ENCODE measurements at places on chromosomes 5 and 9.

- DNase-seq = no peak
These were observed 35.2 kb downstream of the PCA3 start for GRCh38 chr9:76799473-76799872.

- no peak for DNase-seq
These were observed 23.2 kb upstream of the NEURL1B start for GRCh38 chr5:172617817-172618216.

DNA sequence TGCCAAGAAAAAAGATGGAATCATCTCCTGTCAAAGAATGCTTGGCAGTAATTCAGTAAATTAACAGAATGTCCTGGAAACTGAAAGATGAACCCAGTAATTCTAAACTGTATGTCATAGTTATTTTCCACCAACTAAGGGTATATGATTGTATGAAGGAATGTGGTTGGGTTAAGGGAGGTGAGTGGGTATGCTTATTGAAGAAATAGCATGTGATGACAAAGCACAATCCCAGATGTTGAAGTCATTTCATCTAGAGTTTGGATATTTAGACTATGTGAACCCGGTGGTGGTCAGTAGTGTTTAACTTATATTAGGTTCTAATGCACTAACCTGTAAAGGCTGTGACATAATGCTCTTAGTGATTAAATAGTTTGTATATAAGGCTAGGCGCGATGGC lies 87.3 kb downstream of the CDKN2A start:
- no peak for DNase-seq

DNA sequence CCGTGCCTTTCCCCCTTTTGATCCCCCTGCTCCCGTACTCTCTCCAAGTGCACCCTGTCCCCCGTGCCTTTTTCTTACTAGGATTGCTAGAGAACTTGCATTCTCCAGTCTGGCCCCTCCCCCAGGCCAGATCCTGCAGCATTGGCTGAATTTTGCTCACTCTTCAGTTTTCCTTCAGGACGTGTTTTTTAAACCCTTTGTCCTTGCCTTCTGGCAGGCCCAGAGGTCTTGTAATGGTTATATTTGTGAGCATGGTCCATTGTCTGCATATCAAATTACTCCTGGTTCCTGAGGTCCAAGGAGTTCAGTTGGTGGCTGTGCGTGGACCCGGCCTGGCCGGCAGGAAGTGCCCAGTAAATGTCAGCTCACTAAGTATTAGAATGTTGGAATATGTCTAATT lies 606 bp downstream of the TBC1D13 start:
- peak; percentile 31 for DNase-seq

DNA sequence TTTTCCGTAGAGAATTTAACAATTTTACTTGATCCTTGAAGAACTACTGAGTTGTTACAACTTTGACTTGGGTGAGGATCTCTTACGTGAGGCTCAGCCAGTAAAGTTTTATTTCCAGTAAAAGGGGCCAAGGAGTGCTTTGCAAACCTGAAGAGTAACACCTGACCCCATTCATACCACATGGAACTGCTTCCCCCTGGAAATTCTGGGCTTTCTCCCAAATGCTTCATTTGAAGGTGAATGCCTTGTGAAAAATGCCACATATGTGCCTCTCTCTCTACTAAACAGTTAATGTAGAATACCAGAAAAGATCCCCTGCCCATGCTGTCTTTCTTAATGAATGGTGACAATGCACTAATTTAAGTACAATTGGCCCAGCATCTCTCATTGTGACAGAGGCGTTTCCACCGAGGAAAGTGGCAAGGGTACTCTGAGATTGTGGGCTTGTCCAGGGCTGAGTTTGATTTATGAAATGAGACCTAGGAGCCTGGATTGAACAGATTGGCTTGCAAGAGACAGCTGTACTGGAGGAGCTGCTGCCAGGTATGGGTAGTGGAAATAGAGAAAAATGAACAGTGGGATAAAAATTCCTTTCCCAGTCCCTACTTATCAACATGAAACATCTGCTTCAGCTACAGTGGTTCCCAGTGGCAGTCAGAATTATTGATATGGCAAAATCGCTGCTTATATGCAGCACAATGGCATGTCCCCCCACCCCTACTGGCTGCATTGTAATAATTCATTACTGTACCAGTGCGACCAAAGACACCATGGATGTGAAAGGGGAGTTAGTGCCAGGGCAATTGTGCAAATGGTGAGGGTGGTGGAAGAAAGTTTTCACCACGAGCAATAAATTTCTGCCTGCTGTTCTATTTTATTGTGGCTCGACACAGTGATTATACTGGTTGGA lies 843.7 kb upstream of the WWC1 start:
- no peak for DNase-seq

DNA sequence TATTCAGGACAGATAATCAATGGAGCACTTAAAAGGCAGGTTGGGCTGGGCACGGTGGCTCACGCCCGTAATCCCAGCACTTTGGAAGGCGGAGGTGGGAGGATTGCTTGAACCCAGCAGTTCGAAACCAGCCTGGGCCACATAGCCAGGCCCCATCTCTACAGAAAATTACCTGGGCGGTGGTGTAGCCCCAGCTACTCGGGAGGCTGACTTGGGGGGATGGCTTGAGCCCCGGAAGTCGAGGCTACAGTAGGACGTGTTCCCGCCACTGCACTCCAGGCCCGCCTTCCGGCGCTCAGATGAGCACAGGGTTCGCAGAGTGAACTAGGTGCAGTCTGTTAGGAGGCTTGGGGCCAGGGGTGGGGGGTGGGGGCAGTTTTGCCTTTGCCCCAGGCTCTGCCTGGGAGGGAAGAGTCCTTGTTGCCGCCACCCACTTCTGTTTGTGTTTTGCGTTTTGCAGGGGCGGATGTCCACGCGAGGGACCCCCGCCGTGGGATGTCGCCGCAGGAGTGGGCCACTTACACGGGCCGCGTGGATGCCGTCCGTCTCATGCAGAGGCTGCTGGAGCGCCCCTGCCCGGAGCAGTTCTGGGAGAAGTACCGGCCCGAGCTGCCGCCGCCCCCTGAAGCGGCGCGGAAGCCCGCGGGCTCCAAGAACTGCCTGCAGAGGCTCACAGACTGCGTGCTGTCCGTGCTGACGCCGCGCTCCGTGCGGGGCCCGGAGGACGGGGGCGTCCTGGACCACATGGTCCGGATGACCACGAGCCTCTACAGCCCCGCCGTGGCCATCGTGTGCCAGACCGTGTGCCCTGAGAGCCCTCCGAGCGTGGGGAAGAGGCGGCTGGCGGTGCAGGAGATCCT lies 85.2 kb downstream of the ANKRD33B start:
- DNase-seq = no peak

DNA sequence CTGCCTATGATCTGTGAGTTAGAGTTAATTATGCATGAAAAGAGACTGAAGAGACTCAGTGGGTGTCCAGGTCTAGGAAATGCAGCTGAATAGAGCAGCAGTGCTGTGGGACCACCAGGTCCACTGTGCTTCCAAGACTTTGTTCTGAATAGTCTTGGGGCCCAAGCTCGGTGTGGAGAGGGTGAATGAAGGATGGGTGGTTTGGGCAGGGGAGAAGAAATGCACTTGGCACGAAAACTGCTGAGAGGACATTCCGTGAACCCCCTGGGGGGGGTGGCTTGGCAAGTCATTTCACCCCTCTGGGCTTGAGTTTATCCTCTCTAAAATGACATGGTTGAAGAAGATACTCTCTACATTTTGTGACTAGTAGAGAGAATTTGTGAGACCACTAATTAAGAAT lies 36.0 kb upstream of the GOLPH3 start:
- no peak for DNase-seq

GRCh38 chr5:10308844-10309243 lies 1.1 kb upstream of the CMBL start:
- no peak for DNase-seq

DNA sequence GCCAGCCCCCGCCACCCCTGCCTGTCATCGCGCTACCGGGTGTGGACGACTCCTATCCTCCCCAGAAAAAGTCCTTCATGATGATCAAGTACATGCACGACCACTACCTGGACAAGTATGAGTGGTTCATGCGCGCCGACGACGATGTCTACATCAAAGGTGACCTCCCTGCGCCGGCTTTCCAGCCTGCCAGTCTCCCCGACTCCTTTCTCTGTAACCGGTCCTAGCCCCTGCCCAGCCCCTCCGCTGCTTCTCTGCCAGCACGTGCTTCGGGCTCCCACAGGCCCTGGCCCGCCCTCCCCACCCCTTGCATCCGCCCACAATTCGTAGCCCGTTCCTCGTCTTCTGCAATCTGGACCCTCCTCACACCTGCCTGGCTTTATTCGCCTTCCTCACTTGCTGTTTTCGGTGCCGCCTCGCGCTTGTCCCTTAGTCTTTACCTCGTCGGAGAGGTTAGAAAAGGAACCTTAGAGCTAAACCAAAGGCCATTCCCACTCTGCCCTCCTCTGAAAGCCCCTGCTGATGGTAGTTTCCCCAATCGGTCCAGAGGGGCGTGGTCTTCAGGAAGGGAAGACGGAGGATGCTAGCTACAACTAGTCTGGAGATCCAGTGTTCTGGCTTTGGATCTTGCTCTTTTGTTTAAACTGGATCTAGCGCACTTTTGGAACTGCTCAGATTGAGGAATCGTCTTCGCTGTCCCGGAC lies 1.4 kb downstream of the CHSY3 start:
- no peak for DNase-seq

DNA sequence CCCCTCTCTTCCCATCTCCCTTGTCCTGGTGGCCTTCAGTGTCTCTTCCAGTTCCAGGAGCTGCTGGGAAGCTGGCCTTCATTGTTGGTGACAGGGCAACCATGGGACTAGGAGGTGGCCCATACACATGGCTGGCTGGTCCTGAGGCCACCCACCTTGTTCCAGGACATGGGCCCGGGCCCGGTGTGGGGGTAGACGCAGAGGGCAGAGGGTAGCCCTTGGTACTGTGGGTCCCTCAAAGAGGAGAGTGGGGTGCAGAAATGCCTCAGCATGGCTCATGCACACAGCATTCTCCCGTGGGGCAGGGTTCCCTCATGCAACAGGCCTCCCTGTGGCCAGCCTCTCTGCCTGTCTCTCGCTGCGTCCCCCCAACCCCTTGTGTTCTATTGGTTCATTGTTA lies 20.8 kb downstream of the SLC6A7 start:
- DNase-seq = no peak

DNA sequence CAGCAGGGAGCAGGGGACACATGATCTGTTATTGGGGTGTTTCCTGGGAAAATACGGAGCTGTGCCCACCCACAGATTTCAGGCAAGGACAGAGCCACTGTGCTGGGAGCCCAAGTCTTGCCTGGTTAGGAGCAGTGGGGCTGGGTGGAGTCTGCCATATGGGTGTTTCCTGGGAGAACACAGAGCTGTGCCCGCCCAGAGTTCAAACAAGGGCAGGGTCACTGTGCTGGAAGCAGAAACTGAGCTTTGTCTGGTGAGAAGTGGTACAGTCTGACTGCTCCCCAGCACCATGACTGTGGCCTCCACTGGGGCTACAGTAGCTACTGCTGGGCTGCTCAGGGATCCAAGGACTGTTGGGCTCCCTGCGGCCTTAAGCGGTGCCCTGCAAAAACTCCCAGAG lies 135.5 kb downstream of the MCTP1 start:
- no peak for DNase-seq

GRCh38 chr5:154654486-154655371 lies 100.4 kb upstream of the LARP1 start:
- DNase-seq = no peak

DNA sequence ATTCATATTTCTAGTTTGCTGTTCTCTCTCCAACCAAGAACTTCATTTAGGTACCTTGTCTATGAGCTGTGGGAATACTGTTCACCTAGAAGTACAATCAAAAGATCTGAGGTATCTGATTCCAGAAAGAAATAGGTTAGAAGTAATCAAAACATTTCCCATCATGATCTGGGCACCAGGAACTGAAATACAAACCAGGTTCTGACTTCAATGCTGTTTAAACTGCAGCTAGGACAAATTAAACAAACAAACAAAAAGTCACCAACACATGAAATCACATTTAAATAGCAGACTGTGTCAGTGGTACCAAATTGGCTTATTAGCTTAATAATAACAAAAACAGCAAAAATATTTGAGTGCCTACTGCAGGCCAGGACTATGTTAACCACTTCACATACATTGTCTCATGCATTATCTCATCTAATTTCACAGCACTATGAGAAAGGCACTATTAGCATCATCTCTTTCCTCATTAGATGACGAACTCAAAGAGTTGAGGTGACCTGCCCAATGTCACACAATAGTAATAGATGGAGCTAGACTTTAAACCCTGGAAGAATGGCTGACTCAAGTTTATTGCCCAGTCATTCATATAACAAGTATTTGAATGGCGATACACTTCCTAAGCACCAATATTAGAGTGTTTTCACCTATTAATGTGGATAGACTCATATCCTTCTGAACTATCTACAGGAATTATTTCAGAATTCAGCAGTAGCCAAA lies 14.5 kb downstream of the PLPP1 start:
- DNase-seq = no peak

GRCh38 chr9:102456562-102456961 lies 538.6 kb upstream of the CYLC2 start:
- no peak for DNase-seq

DNA sequence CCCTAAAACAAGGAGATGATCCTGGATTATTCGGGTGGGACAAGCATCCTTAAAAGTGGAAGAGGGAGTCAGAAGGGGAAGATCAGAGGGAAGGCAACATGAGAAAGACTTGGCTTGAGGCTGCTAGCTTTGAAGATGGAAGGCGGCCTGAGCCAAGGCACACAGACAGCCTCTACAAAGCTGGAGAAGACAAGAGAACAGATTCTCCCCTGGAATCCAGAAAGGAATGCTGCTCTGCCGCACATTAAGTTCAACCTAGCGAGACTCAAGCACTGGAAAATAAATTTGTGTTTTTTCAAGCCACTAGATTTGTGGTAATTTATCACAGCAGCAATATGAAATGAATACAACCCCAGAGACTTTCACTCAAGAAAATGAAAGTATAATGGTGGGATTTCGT lies 17.9 kb downstream of the SLC36A3 start:
- DNase-seq = no peak

DNA sequence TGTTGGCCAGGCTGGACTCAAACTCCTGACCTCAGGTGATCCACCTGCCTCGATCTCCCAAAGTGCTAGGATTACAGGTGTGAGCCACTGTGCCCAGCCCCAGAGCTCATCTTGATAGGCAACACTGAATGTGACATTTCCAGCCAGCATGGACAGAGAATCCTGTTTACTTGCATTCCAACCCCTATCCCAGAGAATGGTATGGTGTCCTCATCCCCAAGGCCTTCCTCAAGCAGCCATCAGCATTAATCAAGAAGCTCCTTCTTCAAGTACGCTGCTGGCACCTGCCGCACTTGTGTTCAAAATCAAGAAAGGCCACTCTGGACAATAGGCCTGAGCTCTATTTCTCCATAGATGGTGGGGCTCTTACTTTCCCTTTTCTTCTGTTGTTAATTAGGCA lies 40.2 kb downstream of the STARD4 start:
- DNase-seq = no peak

DNA sequence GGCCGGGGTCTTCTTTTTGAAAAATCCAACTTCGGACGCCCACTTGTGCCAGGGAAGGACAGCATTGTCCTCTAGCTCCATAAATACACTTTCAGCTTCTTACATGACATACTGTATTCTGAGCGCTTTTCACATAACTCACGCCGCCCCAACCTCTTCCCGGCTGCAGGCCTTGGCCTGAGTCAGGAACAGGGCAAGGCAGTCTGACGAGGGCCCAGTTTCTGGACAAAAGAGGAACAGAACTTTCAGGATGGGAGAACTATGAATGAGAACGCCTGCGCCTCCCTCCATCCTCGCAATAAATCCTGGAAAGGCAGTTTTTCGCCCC lies 650 bp downstream of the DCTN4 start:
- DNase-seq = no peak

Measured in stimulated activated CD4-positive, alpha-beta T cell treated with anti-CD3 and anti-CD28 coated beads, Interleukin-2, amount 100 ng/mL, for 24 hours (primary cell).